ENCODE measurements at places on chromosomes 7 and 10.

GRCh38 chr7:80647436-80647835 lies 9.0 kb downstream of the CD36 start:
- DNase-seq, result no peak

GRCh38 chr7:121138262-121138933 lies 149.9 kb downstream of the CPED1 start:
- DNase-seq, result no peak

DNA sequence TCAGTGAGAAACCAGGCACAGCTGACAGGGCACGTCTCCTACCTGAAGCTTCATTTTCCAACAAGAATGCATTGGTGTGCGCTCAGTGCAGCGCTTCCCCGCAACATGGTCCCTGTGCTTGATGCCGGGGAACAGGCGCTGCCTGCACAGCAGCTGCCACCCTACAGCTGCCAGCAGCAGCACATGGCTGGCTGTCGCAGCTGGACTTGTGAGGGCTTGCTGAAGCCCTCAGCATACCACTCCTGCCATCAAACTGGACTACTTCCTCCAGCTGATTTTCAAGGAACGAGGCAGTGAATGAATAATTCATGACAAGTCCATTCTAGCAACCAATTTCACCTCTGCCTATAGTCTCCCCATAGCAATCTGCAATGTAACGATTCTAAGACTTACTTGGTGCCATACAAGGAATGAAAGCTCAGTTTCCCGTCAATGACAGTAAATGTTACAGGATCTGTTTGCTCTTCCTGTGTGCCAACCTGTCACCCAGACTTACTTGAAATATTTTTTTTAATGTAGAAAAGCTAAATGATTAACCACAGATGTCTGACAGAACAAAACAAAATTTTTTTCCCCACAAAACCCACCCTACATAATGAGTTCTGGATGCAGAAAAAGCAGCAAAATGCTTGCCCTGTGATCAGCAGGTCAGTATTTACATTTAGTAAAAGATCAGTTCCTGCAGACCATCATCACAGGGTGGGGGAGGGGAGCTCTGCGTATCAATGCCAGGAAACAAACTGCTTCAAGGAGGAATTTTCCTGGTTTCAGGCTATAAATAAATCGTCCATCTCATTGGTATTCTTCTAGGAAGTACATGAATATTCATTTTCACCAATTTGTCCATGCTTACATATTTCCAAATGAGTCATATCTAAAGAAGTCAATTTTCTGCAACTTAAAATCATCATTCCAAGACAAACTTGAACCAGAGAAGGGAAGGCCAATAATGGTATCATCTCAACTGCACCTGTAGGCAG lies 140.6 kb downstream of the ALOX5 start:
- no peak for DNase-seq

DNA sequence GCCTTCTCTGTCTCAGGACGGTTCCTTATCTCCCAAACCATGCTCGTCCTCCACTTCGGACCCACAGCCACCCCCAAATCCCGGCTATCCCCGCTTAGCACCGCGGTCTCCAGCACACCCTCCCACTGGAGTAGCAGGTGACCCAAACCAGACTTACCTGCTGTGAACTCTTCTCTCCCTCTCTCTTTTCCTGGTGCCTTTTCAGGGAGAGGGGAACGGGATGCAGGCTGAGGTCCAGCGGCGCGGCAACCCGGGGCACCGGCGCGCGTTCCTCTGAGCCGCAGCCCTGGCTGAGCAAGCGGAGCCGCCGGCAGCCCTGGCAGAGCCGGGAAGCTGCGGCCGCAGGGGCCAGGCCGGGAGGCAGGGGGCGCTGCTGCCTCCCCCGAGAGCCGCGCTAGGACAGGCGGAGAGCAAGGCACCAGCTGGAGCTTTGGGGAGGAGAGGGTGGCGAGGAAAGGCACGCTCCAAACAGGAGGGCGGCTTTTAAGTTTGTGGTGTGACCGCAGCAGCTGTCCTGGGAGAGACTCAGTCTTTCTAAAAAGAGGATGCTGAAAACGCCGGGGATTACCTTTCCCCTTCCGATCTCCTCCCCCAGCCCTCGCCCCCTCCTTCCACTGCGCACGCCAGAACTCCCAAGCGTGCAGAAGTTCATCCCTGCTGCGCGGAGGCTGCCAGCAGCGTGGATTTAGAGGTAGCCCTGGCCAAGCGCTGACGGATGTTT lies at the start of gene SEMA3D:
TSS of gene SEMA3D (minus strand) at position 536 of the 721 bp plus-strand sequence. CDS start 65,165 bp downstream, outside the sequence.
- peak; percentile 32 for DNase-seq

DNA sequence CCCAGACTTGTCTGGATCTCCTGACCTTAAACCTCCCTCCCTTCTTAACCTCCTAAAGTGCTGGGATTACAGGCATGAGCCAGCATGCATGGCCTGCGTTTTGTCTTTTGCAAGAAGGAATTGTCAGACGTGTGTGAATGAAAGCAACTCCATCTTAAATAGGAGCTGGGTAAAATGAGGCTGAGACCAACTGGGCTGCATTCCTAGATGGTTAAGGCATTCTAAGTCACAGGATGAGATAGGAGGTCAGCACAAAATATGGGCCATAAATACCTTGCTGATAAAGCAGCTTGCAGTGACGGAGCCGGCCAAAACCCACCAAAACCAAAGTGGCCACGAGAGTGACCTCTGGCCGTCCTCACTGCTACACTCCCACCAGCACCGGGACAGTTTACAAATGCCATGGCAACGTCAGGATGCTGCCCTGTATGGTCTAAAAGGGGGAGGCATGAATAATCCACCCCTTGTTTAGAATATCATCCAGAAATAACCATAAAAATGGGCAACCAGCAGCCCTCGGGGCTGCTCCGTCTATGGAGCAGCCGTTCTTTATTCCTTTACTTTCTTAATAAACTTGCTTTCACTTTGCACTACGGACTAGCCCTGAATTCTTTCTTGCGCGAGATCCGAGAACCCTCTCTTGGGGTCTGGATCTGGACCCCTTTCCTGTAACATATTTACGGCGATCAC lies 41.2 kb upstream of the SDK1 start:
- no peak for DNase-seq

- no peak for DNase-seq
Observed at GRCh38 chr7:128841921-128842673, 11.9 kb downstream of the FLNC start.

DNA sequence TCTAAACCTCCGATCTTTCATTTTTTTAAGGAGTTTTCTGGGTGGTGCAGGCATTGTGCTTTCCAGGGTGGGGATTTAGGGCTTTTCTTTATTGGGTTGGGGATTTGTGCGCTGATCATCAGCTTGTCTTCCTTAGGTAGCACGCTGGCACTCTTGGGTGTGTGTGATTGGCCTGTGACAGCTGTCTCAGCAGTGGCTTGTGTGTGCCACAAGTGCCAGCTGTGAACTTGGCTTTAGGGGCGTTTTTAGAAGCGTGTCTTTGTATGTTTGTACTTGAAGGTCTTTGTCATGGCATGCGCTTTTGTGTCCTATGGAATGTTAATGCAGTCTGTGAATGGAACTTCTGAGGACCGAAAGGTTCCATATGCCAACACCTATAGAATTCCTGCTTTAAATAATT lies 788 bp downstream of the AKAP9 start:
- peak; percentile 56 for DNase-seq

- DNase-seq, result no peak
Observed at GRCh38 chr10:75624638-75625037, 193.2 kb downstream of the LRMDA start.

GRCh38 chr7:137953043-137953664 lies 48.7 kb downstream of the CREB3L2 start:
- DNase-seq, result no peak

GRCh38 chr7:81810476-81811155 lies 40.8 kb upstream of the HGF start:
- no peak for DNase-seq

- DNase-seq, result no peak
Observed at GRCh38 chr10:94631077-94631875, 52.3 kb upstream of the CYP2C18 start.

- DNase-seq, result no peak
Observed at GRCh38 chr7:531777-532176, 12.1 kb upstream of the PDGFA start.

DNA sequence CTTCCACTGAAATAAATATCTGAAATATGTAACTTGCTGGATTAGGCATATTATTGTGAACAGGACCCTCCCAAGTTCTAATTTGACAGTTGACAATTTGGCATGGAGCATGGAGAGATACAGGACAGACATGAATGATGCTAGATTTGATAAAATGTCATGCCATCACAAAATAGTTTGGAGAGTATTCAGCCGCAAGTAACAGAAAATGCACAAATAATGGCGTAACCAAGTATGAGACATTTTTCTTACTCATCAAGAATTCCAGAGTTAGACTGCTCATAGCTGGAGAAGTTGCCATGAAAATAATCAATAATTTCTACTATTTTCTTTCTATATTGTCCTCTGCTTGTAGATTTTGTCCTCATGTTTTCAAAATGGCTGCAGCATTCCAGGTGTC lies 45.5 kb upstream of the GPAM start:
- no peak for DNase-seq

GRCh38 chr7:124738639-124739038 lies 27.0 kb downstream of the GPR37 start:
- no peak for DNase-seq

DNA sequence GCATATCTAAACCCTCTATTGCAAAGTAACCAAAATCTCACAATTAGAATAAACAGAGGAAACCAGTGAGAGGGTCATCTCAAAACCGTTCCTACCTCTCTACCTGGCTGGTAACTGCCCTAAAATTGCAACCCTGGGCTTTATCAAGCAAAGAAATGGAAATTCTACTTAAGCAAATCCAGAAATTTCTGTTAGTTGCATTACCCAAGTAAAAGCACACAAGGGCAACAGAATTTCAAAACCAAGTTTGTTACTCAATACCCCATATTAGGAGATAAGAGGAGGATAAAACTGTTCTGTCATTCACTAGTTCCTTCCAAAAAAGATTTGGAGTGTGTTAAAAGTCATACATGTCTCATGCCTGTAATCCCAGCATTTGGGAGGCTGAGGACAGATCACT lies 195.3 kb downstream of the FAM107B start:
- DNase-seq, result no peak

DNA sequence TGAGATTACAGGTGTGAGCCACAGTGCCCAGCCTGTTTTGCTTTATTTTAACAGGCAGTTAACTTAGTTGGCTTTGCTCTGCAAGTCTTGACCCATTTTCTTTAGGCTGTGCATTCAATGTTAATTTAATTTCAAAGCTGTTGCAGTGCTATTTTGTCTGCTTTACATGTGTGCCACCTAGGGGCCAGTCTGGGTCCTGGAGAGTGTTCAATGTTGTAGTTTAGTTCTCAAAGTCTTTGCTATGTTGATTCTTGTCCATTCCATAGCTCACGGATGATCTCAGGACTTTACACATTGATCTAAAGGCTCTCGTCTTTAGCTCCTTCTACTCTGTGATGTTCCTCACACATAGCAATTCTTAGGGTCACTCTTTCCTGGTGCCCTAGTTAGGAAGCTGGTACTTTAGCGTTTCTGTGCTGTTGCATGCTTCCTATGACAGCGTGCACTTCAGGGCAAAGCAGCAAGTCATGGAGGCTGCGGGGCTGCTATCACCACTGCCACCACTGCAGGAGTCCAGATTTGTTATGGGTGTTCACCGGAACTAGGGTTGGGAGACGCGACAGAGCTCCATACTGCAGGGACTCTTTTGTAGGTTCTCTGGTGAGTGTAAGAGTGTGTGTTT lies 16.4 kb upstream of the ABCA13 start:
- peak; percentile 19 for DNase-seq

GRCh38 chr10:93255546-93255945 lies 181.9 kb downstream of the CYP26A1 start:
- no peak for DNase-seq

DNA sequence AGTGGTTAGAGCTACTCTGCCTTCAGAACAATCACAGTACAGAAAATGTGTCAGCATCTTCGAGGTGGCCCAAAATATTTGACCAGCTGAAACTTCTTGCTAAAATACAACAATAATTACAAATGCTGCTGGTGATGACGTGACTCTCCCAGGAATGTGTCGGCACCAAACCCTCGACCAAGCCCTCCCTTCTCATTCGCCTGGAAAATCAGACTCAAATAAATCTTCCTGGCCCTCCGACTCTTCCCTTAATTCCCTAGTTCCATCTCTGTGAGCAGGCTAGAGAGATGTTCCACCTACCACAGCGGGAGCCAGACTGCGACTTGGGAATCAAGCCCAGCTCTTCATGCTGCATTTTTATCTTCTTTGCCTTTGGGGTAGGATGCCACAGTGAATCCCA lies 4.1 kb downstream of the PRSS2 start:
- DNase-seq, result no peak

GRCh38 chr7:38451840-38452239 lies 178.4 kb upstream of the TARP start:
- DNase-seq, result no peak

GRCh38 chr10:76001019-76001418 lies 569.6 kb downstream of the LRMDA start:
- no peak for DNase-seq

- DNase-seq, result no peak
Observed at GRCh38 chr7:13955494-13955893, 34.0 kb downstream of the ETV1 start.

DNA sequence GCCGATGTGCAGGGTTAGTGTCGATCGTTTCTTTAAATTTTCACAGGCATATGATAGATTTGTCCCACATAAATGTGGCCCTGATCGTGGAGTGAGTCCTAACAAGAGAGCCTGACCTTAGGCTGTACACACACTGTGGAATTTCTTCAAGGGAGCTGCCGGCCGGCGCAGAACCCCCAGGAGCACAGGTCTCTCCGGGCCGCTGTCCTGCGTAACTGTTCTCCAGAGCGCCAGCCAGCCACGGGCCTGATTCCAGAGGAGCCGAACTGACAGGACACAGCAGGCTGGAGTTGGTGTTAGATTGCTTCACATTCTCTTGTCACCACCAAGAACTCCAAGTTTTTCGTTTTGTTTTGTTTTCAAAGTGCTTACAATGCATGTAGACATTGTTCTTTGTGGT lies 37.3 kb downstream of the SHH start:
- no peak for DNase-seq

DNA sequence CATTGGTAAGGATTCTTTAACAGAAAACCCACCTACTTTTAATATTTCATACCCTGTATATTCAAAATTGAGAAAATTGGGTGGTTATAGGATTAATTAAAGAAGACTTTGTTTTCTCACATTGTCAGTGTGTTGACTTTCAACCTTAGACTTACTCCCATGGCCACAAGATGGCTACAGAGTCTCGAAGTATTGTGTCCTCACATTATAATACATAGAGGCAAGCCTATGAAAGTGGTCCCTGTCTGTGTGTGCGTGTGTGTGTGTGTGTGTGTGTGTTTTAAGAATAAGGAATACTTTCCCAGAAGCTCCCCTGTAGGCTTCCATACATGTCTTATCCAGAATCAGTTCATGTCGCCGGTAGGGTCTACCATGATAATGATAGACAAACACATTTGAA lies 180.0 kb downstream of the PHF14 start:
- no peak for DNase-seq

All from Jurkat, Clone E6-1 (cell line).